ENCODE measurements at places on chromosomes 5 and 9.

GRCh38 chr9:123456011-123456410 is 100.0 kb downstream of the CRB2 start:
- no peak for DNase-seq

GRCh38 chr5:107092695-107093094 is 578.0 kb downstream of the EFNA5 start:
- DNase-seq = no peak

GRCh38 chr5:80064124-80064523 is 29.0 kb downstream of the THBS4 start:
- no peak for DNase-seq

DNA sequence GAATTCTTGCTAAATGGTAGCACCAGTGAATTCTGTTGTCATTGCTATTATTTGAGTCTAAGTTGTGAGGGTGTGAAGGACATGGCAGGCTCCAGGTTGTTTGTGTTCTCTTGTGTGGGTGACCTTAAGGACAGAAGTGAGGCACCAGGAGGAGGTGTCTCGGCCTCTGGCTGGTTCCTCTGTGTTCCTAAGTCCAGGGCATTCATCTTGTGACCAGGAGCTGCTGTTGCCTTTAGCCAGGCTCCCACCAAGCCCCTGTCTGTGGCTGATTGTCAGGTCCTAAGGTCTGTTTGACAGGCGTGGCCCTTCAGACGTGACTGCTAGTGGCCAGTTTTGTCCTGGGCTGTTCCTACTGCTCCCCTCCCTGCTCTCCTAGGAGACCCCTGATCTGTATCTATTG is 89.4 kb downstream of the ANGPTL2 start:
- DNase-seq = no peak

GRCh38 chr5:133696006-133696584 is 83.8 kb upstream of the FSTL4 start:
- no peak for DNase-seq

- DNase-seq = no peak
Observed at GRCh38 chr5:76942581-76942980, 10.3 kb upstream of the CRHBP start.

DNA sequence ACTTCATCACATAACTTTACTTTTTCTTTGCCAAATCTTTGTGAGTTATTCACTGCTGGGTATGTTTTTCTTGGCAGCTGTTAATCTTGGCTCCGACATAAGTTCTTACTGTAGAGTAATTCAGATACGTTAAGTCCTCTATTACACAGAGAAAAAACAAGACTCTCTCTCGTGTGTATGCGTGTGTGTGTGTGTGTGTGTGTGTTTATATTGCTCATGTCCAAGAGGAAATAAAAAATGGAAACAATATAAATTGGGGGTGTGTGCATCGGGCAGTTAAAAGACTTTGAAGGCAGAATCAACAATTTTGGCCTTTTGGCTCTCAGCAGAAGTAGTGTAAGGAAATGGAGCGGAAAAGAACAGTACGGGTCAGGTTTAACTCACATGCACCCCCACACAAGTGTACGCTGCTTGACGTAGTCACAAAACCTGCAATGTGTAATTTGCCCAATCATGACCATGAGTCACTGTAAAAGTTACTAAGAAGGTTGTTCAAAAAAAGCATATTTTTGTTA is 67.2 kb upstream of the IFNE start:
- DNase-seq = no peak

- DNase-seq = no peak
Observed at GRCh38 chr5:39580702-39581453, 156.1 kb upstream of the DAB2 start.

- no peak for DNase-seq
Observed at GRCh38 chr9:22054076-22054475, 45.0 kb upstream of the CDKN2B start.

- no peak for DNase-seq
Observed at GRCh38 chr9:73573235-73573634, 421.6 kb downstream of the ANXA1 start.

DNA sequence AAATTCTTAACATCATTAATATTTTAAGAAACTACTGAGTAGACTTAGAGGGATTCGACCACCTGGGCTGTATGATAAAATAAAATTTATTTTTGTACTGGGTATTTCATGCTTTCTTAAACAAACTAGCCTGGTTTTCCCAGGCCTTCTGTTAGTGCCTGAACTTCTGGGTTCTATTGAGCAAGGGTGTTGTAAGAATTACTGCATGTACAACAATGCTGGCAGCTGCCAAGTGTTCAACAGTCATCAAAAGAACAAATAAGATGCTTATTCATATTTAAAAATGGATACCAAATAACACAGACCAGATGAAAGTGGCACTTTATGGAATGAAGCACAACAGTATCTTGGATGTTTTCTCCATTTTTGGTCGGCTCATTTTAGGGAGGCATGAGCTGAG is 123.2 kb upstream of the FBXL7 start:
- no peak for DNase-seq

- DNase-seq = no peak
Observed at GRCh38 chr5:116272281-116272941, 187.6 kb downstream of the COMMD10 start.

GRCh38 chr5:104456122-104456521 is 893.5 kb upstream of the NUDT12 start:
- DNase-seq = no peak

- no peak for DNase-seq
Observed at GRCh38 chr9:26131886-26132285, 453.6 kb upstream of the TUSC1 start.

All from activated gamma-delta T cell treated with anti-CD3 and anti-CD28 coated beads, Interleukin-2, amount 50 U/mL, for 16 hours (primary cell).